ENCODE measurements at places on chromosomes 6 and 20.

- DNase-seq: no peak
These were observed 796 bp upstream of the RREB1 start for GRCh38 chr6:7106752-7107577.

- peak; percentile 51 for DNase-seq
These were observed 27.8 kb upstream of the MYCT1 start for GRCh38 chr6:152669895-152670294.

- peak; percentile 62 for DNase-seq
These were observed 40.8 kb downstream of the ZFAND3 start for GRCh38 chr6:37860226-37860839.

DNA sequence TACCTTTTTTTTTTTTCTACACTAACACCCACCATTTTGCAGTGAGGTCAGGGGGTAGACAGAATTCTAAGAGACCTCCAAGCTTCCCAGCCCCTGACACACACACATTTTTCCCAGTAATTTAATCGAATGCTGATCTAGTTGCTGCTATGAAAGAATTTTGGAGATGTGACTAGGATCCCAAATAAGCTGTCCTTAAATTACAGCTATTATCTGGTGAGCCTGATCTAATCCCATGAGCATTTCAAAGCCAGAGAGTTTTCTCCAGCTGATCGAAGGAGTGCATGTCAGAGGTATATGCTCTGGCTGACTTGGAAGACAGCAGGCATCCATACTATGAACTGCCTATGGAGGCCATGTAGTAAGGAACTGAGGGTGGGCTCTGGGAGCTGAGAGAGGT lies 503.8 kb upstream of the MARCKS start:
- no peak for DNase-seq

DNA sequence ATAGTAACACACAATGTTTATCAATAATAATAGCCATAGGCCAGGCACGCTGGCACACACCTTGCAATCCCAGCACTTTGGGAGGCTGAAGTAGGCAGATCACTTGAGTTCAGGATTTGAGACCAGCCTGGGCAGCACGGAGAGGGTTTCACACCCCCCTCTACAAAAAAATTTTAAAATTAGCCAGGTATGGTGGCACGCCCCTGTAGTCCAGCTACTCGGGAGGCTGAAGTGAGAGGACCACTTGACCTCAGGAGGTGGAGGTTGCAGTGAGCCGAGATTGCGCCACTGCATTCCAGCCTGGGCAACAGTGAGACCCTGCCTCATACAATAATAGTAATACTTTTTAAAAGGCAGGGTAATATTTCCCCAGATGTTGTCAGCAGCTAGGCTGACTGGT lies 7.9 kb upstream of the MAPRE1 start:
- DNase-seq: no peak

GRCh38 chr6:15698471-15698870 lies 35.6 kb upstream of the DTNBP1 start:
- no peak for DNase-seq

DNA sequence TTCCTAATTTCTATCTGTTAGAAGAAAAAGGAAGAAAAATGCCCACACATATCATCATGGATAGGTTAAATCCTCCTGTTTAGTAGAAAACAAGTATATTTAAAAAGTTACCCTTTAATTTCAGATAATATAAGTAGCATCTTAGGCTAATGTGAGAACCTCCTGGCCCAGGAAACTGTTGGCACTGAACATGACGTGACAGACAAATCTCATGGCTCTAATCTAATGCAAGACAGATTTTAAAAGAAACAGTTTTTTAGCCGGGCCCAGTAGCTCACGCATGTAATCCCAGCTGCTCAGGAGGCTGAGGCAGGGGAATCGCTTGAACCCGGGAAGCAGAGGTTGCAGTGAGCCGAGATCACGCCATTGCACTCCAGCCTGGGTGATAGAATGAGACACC lies 22.9 kb downstream of the CYP39A1 start:
- no peak for DNase-seq

- no peak for DNase-seq
These were observed 39.9 kb upstream of the PBOV1 start for GRCh38 chr6:138258197-138258596.
